ENCODE measurements at places on chromosomes 2 and 18.

DNA sequence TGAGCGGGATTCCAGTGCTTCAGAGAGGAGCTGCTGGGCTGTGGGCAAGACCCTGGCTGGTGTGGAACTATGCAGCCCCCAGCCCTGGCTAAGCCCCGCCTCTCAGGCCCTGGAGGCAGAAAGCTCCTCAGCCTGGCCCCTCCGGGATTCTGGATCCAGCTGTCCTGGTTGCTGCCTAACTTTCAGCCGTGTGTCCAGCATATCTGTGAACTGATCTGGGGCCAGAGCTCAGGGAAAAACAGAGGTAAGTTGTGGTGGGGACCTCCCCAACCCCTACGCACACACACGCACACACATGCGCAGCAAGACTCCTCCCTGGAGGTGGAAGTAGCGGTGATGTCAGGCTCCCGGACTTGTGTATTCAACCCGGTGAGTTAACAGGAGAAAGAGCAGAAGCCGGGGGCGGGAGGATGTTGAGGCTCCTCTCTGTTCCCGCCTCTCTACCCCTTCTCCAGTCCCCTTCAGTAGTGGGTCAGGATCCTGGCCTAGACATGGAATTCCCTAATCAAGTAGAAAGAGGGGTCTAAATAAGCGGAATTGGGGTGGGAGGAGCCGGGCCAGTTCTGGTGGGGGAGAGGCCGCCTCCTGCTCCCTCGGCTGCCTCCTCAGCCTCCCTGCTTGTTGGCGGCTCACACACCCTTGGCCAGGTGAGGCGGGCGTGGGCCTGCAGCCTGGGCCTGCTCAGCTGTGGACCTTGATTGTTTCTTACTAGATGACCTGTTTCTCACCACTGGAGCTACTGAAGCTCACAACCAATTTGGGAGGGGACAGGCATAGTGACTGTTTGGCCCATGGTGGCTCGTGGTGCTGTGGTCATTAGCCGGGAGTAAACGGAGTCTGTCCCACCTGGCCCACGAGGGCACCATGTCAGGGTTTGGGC, 33.4 kb downstream of the SIX2 start:
- DNase-seq = no peak

DNA sequence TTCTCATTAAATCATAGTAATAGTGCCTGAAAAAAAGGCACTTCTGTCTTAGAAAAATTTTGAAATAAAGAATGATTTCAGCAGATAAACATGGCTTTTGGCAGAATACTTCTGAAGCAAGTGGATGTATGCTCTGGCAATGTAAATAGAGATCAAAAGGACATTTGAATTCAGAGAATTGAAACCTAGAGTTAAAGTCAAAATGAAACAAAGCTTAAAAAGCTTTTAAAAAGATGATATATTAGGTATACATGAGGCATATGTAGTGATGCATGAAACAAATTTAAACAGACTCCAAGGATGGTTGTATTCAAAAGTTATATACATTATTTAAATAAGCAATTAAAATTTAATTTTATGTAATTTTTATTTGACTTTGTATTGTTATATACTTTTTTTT, 1344.5 kb upstream of the TMEFF2 start:
- no peak for DNase-seq

GRCh38 chr2:48715956-48716355, 39.6 kb downstream of the LHCGR start:
- no peak for DNase-seq

- DNase-seq = no peak
Observed at GRCh38 chr2:55733335-55733734, 39.7 kb upstream of the PNPT1 start.

DNA sequence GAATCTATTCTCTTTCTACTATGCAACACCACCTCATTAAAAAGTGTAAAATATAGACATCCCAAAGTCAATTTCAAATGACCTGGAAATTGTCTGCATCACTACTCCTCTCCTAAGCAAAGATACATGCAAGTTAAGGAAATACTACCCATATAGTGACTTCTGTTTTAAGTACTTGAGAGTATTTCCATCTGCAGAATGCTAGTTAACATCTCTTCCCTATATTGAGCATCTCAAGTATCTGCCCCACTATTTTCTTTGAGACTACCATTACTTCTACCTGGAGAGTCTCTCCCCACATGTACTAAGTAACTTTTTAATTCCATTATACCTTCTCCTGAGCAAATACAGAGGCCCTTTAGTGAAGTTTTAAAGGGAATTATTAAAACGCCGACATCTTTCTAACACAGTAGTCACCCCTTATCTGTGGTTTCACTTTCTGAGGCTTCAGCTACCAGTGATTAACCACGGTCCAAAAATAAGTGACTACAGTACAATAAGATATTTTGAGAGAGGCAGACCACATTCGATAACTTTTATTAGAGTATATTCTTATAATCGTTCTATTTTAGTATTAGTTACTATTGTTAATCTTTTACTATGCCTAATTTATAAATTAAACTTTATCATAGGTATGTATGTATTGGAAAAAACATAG, 21.8 kb downstream of the CWC22 start:
- no peak for DNase-seq

DNA sequence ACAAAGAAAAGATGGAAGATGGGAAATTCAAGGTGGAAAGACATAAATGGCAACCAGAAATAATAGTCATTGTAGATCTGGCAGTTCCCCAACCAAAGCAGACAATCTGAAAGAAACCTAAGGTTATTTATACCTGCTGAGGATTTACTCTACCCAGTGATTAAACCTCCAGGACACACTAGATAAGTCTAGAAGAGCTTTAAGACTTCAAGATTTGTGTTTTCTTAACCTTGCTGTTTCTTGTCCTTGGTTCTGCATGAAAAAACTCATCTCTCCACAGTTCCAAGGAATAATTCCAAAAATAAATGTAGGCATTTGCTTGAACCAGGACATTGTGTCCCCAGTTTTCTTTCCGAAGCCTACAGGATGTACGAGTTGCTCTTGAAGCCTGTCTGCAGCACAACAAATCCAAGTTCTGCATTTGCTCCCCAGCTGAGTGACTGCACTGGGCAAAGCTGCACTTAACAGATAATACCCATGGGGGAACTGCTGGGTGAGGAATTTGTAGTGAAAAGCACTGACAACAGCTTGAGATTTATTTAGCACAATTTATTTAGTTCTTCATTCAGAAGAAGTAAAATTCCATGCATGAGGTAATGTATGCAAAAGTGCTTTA, 19.8 kb downstream of the DTNA start:
- no peak for DNase-seq

- no peak for DNase-seq
Observed at GRCh38 chr2:165905854-165906253, 47.7 kb downstream of the TTC21B start.

GRCh38 chr18:58337686-58338085, 291.2 kb downstream of the ALPK2 start:
- DNase-seq = no peak

- no peak for DNase-seq
Observed at GRCh38 chr2:118350621-118351020, 262.4 kb downstream of the INSIG2 start.

DNA sequence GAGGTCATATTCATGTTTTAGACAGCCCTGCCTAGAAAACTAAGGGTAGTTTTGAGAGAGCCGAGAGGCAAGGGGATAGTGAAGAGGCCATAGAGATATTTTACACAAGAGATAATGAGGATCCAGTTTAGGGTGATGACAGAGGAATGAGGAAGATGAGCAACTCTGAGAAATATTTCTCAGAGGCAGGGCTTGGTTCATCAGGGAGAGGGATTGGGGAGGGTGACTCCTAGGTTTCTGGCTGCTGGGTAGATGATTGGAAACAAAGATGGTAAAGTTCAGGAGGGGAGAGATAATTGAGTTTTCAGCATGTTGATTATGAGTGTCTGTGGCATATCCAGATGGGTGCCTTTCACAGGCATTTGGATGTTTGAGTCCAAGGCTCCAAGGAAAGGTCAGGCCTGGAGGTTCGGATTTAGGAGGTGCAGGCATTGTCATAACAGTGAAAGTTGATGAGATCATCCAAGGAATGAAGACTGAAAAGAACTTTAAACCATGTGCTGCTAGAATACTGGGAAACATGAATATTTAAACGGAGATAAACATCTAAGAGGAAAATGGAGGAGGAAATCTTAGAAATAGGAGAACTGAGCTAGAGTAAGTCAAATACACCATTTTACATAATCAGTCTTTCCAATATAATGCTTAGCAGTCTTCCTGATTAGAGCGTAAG, 7.4 kb downstream of the MYL12B start:
- no peak for DNase-seq

All from stimulated activated CD4-positive, alpha-beta T cell treated with anti-CD3 and anti-CD28 coated beads, Interleukin-2, amount 100 ng/mL, for 24 hours (primary cell).